ENCODE measurements at places on chromosomes 13 and 19.

DNA sequence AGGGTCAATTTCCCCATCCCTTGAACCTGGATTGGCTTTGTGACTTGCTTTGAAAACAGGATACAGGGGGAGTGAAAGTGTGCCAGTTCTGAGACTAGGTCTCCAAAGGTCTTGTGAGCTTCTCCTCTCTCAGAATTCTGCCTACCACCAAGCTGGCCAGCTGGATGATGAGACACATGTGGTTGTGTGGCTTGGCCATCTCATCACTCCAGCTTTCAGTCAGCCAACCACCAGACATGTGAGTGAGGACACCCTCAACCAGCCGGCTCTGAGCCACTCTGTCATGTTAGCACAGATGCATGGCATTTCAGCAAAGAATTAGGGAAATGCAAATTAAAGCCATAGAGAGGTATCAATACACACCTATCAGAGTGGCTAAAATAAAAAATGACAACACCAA lies 29.5 kb downstream of the ENOX1 start:
- no peak for DNase-seq

- DNase-seq: no peak
These were observed 133.1 kb downstream of the MAB21L1 start for GRCh38 chr13:35343417-35343816.

GRCh38 chr19:36489920-36490415 lies 607 bp upstream of the ZNF566 start:
- peak; percentile 51 for DNase-seq

DNA sequence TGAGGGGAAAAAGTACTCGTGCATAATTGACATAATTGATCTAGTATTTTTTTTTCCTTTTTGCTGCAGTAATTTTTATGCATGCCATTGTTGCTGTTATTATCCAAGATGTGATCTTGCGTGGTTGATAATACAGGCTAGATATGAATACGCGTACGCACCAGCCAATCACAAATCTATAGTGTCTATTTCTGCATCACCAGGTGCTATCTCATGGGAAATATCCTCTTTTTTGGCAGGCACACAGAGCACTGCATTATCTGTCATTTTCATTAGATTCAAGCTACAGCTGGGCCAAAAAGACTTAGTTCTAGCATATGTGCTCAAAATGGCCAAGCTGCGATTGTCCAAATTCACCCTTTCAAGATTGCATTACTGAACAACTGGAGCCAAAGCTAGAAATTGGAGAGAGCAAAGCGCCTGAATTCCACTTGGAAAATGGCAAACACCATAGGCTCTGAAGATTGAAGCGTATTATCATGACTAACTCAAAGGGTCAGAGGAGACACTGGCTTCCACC lies 181.1 kb downstream of the TSHZ3 start:
- no peak for DNase-seq

GRCh38 chr19:32223106-32223505 lies 122.3 kb upstream of the ZNF507 start:
- no peak for DNase-seq

DNA sequence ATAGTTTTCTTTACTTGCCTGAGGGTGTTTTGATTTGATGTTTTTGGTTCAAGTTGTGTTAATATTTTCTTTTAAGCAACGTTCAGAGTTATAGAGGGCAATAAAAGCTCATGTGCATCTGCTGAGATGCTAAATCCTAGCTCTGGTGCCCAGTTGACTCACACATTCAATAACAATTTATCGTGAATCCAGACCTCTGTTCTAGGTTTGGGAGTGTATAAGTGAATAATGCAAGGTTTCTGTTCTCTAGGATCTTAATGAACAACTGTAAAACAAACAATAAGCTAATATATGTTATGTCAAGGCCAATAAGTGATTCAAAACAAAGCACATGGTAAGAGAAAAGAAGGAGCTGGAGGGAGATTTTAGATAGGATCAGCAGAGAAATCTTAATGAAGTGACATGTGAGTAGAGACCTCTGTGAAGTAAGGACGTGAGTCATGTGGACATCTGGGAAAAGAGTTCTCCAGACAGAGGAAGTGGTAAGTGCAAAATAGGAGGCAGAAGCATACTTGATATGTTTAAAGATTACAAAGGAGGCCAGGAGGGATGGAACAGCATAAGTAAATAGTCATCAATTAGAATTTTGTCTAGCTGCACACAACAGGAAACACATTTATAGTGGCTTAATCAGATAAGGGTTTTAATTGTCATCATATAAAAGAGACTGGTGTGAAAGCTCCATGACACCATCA lies 278.5 kb upstream of the HTR2A start:
- DNase-seq: no peak

DNA sequence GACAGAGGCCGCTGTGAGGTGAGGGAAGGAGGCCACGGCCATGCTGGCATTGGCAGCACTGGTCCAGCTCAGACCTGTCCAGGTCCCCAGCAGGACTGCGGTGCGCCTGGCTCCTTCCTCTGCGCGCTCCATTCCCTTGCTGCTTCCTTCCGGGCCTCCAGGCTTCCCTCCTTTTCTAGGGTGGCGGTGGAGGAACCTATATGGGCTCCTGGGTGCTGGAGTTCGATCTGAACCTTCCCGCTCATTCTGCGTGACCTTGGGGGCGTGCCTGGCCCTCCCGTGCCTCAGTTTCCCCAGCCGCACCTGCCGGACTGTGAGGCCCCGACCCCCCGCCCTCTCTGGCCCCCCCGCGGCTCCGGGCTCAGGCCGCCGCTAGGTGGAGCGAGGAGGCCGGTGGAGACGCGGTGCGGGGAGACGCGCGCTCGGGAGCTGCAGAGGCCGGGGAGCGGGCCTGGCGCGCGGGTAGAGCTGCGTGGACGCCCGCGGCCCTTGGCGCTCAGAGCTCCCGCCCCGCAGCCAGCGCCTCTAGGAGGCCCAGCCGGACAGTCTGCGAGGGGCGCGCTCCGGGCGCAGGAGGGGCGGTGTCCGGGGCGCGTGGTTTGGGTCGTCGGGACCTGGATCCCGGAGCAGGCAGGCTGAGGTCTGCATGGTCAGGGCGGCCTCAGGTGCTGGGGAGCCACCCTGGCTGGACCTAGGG lies 29.9 kb downstream of the EFNA2 start:
- DNase-seq: no peak

GRCh38 chr19:33725567-33725966 lies 71.1 kb upstream of the KCTD15 start:
- DNase-seq: no peak

- no peak for DNase-seq
These were observed 459.8 kb downstream of the FGF14 start for GRCh38 chr13:101942038-101942437.

GRCh38 chr13:47249266-47249665 lies 352.4 kb upstream of the HTR2A start:
- DNase-seq: no peak

DNA sequence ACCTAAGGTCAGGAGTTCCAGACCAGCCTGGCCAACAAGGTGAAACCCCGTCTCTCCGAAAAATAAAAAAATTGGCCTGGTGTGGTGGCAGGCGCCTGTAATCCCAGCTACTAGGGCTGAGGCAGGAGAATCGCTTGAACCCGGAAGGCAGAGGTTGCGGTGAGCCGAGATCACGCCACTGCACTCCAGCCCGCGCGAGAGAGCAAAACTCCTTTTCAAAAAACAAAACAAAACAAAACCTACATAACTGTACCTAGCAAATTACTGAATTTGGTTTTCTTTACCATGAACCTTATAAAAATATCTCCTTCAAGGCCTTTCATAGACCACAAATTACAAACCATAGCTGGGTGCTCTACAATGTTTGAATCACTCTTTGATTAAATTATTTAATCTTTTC lies 760 bp downstream of the ZNF91 start:
- peak; percentile 9 for DNase-seq

GRCh38 chr19:55079400-55080038 lies 3.9 kb downstream of the EPS8L1 start:
- no peak for DNase-seq

- DNase-seq: no peak
These were observed 35.3 kb upstream of the RFC3 start for GRCh38 chr13:33782631-33783030.

GRCh38 chr13:110233951-110234280 lies 73.0 kb downstream of the COL4A1 start:
- DNase-seq: no peak

DNA sequence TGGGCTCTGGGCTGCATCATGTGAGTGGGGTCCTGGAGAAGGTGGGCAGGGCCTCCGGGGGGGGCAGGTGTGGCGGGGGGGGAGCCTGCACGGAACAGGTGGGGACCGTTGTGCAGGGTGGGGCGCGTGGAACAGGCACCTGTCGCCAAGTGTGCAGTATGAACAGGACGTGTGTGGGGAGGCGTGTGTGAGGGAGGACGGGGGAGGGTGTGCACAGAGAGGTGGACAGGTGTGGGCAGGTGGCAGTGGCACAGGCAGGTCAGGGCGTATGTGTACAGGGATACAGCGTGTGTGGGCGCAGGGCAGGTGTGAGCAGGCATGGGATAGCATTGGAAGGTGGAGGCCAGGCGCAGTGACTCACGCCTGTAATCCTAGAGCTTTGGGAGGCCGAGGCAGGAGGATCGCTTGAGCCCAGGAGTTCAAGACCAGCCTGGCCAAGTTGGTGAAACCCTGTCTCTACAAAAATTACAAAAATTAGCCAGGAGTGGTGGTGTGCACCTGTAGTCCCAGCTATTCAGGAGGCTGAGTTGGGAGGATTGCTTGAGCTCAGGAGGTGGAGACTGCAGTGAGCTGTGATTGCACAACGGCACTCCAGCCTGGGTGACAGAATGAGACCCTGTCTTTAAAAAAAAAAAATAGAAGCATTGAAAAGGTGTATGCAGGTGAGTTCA lies 3.2 kb downstream of the PLK5 start:
- no peak for DNase-seq

- DNase-seq: no peak
These were observed 107.7 kb upstream of the UQCRFS1 start for GRCh38 chr19:29320618-29321017.

GRCh38 chr13:83219832-83220231 lies 662.4 kb downstream of the SLITRK1 start:
- no peak for DNase-seq

DNA sequence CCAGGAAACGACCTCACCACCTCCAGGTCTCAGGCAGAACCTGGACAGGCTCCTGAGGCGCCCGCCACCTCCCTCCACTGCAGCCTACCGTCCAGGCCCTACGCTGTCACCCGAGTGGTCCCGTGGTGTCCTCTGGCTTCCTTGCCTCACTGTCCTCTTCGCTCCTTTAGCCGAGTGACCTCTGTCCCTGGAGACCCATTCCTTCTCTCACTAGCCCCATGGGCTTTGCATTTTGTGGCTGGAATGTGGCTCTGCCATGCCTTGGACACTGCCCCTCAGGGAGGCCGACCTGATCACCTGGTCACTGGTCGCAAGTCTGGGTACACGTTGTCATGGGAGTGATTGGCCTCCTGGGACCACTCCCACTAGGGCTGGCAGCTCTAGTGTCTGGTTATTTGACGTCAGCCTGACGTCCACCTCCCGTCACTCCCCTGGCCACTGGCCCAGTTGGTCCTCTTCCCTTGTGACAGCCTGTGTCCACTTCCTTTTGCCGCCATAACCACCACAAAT lies 17.9 kb downstream of the SLC25A42 start:
- no peak for DNase-seq

DNA sequence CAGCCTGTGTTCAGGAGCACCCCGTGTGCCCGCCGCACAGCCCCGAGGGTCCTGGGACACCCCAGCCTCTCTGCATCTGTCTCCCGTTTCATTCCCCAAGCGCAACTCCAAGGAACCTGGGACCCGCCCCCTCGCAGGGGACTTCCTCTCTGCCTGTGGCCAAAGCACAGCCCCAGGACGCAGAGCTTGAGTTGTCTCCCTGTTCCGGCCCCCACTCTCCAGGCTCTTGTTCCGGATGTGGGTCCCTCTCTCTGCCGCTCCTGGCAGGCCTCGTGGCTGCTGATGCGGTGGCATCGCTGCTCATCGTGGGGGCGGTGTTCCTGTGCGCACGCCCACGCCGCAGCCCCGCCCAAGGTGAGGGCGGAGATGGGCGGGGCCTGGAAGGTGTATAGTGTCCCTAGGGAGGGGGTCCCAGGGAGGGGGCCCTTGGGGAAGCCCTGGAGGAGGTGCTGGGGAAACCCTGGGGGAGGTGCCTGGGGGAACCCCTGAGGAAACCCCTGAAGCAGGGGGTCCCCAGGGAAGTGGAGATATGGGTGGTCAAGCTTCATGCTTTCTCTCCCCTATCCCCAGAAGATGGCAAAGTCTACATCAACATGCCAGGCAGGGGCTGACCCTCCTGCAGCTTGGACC lies 1.3 kb downstream of the HCST start:
- DNase-seq: peak; percentile 68

DNA sequence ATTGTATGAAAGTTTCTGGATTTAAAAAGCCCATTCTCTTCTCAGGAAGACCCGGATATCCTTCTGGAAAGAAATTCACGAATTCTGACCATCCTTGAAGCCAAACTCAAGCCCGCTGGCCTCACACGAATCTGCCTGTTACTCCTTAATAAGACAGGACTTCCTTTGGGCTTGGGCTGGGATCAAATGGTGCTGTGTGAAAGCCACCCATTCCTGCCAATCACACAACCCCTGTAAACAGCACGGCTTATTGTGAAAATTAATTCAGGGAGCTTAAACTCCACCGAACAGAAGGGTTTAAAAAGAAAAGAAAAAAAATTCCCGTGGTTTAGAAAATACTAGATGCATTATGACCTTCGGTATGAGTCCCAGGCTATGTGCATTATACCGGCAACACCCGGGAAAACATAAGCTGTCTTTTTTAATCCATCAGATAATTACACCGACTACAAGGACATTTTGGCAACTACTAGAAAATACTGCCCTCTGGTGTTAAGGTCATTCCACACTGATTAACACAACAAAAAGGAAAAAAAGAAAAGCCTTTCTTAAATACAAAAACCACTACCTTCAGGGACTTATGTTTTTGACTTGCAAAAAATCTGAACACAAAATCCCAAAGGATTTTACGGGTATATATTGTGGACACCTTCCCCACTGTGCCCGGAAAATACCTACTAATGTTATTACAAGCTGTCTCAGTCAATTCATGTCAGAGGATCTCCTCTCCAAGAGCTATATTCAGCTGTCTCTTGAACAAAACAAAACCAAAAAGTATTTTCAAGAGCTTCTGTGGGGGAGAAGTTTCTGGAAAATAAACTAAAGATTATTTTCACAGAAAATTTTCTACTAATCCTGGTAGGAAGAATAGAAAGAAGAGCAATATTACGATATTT lies 76.0 kb upstream of the LSM14A start:
- DNase-seq: no peak

DNA sequence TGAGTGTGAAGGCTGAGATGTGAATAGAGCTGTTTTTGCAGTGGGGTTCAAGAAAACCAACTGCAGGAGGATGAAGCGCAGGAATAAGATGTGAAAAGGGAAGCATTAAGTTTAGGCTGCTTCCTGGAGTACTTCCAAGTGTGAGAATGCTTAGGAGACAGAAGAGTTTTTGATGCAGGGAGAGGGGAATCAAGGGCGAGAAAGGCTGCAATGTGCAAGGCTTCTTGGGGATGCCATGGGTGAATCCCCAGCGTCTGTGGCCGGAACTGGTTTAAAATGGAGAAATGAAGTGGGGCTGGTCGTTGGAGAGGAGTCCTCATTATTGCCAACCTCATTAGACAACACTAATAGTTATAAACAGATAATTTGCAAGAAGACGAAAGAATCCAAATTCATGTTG lies 764.9 kb downstream of the LIG4 start:
- DNase-seq: no peak

- DNase-seq: no peak
These were observed 2.2 kb downstream of the TSC22D1 start for GRCh38 chr13:44573790-44574465.

Data from stimulated activated CD4-positive, alpha-beta T cell treated with anti-CD3 and anti-CD28 coated beads, Interleukin-1b, Interleukin-23, amount 100 ng/mL, for 24 hours (primary cell).